ENCODE measurements at places on chromosomes 12 and 14.

DNA sequence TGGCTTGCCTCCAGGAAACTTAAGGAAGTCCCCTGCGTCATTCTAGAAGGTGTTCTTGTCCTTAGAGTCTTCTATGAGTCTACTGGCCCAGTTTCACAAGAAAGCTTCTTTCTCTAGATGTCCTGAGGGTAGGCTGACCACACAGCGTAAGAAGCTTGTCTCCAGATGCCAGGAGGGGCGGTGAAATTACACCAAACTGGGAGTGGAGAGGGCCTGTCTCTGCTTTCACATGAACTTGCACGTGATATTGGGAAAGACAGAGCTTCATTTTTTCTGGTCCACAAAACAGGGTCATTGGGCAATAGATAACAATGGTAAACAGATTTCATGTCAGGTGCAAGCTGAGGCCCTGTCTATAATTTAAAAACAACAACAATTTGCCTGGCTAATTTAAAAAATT lies 85.7 kb upstream of the TBX3 start:
- no peak for DNase-seq

- DNase-seq, result no peak
Measured at GRCh38 chr12:120851444-120851843, 52.7 kb downstream of the SPPL3 start.

- no peak for DNase-seq
Measured at GRCh38 chr12:82529101-82529500, 157.6 kb upstream of the TMTC2 start.

GRCh38 chr12:6472491-6472890 lies 2.0 kb upstream of the VAMP1 start:
- DNase-seq, result no peak

DNA sequence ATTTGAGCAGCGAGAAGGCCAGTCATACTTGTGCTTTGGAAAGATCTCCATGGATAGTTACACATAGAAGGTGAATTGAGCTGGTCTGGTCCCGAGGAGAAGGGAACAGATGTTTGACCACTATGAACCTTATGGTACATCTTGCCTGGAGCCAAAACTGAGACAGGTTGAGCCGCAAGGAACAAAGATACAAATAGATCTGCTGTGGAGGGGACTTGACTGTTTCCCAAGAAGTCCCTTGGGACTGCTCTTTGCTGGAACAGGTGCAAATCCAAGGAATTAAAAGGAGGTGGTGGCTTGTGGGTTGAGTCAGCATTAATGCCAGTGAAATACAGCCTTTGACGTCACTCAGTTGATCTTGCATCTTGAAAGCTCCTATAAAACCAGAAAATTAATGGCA lies 68.8 kb upstream of the PRIMA1 start:
- no peak for DNase-seq

DNA sequence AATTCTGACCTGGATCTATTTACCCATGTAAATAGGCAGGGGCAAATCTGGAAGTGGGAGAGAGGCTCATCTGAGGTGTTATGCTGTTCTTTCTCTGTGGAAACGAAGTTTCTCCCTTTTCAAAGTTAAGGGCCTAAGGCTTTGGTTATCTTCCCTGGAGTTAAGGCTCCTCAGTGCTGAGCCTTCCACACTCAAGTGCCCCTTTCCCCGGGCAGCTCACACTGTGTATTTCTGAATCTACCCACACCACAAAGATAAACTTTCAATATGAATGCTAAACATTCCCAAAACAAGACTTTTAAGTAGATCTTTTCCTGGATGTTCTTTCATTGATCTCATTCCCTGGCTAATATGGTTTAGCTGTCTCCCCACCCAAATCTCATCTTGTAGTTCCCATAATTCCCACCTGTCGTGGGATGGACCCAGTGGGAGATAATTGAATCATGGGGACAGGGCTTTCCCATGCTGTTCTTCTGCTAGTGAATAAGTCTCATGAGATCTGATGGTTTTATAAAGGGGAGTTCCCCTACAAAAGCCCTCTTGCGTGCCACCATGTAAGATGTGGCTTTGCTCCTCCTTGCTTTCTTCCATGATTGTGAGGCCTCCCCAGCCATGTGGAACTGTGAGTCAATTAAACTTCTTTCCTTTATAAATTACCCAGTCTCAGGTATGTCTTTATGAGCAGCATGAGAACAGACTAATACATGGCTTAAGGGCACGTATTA lies 251.1 kb downstream of the NAV3 start:
- DNase-seq, result no peak

GRCh38 chr12:83801972-83802371 lies 1110.6 kb downstream of the SLC6A15 start:
- no peak for DNase-seq

GRCh38 chr14:93309427-93309966 lies 23.3 kb downstream of the BTBD7 start:
- DNase-seq, result no peak
